ENCODE measurements at places on chromosomes 6 and 20.

DNA sequence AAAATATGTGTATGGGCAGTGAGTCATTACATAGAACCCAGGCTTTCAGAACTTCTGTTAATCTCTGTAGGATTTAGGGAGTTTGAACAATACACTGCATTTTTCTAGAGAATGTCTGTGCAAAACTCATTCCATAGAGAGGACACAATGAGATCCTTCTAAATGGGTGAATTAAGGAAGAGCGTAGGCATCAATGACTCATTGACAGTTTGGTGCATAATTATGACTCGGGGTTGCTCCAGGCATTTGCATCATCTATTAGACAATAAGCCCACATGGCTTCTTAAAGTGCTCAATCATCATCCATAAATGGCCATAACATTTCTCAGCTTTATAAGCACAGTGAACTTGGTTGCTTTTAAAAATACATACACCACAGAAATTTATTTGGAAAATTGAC, 625.5 kb downstream of the CDH26 start:
- no peak for DNase-seq

DNA sequence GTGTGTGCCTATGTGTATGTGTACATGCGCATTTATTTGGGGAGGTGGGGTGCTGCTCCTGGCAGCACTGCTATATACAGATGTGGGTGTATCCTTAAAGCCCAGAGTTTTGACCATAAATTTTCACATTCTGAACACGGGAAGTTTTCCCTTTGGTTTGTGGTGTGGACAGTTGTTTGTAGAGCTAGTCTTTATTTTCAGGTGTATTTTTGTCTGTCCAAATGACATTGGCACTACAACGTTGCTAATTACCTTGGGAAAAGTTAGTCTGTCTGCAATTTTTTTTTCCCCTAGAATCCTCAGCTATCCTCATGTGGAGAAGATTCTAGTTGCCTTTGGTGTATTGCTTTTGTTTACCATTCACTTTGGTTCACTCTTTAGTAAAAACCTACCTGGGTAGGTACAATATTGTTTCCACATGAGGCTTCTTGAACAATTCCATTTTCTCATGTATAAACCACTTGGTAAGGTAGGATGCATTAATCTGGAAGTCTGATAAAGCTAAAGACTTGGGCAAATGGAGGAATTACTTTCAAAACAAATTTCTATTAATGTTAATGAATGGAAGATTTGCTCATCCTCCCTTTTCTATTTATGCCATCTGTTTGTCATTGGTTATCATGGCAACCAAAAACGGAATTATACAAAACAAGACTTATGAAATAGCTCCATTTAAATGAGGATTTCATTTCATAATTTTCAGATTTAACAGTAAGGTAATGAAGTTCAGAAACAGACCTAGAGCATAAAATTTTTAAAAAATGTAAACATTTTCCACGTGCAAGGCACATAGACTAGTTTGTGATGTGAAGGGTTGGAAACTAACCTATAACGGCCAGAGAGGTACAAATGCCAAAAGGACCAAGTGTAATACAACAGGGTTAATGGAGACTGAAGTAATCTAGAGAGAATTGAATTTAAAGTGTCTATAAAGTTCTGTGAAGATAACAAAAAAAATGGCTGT, 3.9 kb downstream of the CCN2 start:
- peak; percentile 83 for DNase-seq

- no peak for DNase-seq
Measured at GRCh38 chr20:49281059-49281912, 3.4 kb upstream of the ZNFX1 start.

DNA sequence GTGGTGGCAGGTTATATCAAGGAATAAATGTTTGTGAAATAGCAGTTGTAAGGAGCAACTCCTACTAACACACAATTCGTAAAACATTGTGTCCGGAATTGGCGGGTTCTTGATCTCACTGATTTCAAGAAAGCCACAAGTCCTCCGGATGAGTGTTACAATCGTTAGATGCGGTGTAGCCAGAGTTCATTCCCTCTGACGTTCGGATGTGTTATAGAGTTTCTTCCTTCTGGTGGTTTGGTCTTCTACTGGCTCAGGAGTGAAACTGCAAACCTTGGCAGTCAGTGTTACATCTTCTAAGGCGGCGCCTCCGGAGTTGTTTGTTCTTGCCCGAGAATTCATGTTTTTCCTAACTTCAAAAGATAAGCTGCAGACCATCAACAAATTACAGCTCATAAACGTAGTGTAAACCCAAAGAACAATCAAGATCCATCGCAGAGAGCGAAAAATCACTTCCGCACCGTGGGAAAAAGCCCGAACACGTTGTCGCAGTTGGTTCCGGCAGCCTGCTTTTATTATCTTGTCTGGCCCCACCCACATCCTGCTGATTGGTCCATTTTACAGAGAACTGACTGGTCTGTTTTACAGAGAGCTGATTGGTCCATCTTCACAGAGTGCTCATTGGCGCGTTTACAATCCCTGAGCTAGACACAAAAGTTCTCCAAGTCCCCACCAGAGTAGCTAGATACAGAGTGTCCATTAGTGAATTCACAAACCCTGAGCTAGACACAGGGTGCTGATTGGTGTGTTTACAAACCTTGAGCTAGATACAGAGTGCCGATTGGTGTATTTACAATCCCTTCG, 58.2 kb downstream of the TRIM27 start:
- DNase-seq = no peak

DNA sequence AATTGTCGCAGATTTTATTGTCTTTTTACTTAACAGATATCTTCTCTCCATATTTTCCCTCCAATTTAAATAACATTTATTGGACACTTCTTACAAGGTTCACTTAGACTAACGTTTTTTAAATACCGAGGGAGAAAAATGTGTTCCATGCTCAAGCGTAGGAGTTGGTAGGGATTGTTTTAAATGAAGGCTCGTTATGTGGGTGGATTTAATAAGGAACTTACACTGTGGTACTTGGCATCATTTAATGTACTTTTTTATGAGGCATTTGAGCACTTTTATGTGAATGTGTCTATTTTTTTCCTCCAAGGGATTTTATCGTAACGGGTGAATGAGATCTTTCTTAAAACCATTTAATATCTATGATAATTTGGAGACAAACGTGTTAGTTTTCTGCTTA, 125.0 kb upstream of the MTHFD1L start:
- no peak for DNase-seq

All from fibroblast of gingiva (primary cell).